ENCODE measurements at places on chromosomes 4 and X.

DNA sequence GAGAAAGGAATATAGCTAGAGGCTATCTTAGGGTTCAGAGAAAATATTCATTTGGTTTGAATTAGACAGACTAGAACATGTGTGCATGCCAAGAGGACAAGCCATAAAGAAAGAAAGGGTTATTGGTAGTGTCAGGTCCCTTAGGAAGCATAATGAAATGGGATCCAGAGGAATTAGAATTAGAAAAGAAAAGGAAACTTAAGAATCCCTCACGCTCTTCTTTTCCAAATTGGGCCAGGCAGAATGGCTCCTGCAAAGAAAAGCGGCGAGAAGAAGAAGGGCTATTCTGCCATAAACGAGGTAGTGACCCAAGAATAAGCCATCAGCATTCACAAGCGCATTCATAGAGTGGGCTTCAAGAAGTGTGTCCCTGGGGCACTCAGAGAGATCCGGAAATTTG lies 4.9 kb upstream of the ABCG2 start:
- DNase-seq = no peak

DNA sequence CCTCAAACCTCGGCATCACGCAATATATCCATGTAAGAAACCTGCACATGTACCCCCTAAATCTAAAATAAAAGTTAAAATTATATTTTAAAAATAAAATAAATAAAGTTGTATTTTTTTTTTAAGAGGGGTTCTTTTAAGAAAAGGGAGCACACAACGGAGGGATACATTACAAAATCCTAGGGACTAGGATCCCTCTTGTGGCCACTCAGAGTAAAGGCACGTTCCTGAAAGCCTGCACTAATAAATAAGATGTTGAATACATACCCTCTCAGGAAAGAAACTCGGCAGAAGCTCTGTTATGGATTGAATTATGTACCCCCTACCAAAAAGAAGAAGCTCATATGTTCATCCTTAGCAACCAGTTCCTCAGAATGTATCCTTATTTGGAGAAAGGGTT lies 50.9 kb upstream of the PRDX4 start:
- no peak for DNase-seq

GRCh38 chrX:31201503-31201902 lies 129.7 kb upstream of the FTHL17 start:
- no peak for DNase-seq

DNA sequence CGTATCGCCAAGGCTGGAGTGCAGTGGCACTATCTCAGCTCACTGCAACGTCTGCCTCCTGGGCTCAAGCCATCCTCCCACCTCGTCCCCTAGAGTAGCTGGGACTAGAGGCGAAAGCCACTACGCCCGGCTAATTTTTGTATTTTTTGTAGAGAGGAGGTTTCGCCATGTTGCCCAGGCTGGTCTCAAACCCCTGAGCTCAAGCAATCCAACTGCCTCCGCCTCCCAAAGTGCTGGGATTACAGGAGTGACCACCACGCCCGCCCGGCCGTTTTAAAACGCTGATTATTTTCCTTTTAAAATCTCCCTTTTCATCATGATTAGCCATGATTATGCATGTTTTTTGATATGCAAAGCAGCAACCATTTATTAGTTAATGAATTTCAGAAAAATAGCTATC lies 2.2 kb downstream of the N4BP2 start:
- DNase-seq = no peak

DNA sequence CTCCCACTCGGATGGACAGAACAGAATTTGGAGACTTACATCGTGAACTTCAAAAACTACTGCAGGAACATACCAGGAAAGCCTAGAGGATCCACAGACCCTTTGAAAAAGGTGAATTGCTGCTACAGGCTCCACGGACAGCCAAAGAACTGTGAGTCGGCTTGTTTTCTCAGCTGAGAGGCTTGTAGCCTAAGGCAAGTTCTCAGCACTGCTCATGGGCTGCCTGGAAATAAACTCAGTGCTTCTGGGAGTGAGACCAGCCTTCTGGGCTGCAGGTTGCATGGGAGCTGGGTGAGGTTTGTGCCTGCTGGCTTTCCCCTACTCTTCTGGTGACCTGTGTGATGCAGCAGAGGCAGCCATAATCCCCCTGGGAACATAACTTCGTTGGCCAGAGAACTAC lies 1397.6 kb downstream of the FAM133A start:
- no peak for DNase-seq

DNA sequence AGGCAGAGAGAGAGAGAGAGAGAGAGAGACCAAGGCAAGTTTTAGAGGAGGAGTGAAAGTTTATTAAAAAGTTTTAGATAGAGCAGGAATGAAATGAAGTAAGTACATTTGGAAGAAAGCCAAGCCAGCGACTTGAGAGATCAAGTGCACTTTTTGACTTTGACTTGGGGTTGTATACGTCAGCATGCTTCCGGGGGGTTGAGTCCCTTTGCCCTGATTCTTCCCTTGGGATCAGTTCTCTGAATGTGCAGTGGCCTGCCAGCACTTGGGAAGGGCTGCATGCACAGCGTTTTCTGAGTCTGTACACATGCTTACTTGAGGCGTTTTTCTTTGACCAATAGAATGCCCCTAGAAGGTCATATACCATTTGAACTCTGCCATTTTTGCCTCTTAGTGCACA lies 400.5 kb downstream of the PDGFC start:
- no peak for DNase-seq

- DNase-seq = no peak
Measured at GRCh38 chr4:121765971-121766538, 1.1 kb upstream of the SMIM43 start.

DNA sequence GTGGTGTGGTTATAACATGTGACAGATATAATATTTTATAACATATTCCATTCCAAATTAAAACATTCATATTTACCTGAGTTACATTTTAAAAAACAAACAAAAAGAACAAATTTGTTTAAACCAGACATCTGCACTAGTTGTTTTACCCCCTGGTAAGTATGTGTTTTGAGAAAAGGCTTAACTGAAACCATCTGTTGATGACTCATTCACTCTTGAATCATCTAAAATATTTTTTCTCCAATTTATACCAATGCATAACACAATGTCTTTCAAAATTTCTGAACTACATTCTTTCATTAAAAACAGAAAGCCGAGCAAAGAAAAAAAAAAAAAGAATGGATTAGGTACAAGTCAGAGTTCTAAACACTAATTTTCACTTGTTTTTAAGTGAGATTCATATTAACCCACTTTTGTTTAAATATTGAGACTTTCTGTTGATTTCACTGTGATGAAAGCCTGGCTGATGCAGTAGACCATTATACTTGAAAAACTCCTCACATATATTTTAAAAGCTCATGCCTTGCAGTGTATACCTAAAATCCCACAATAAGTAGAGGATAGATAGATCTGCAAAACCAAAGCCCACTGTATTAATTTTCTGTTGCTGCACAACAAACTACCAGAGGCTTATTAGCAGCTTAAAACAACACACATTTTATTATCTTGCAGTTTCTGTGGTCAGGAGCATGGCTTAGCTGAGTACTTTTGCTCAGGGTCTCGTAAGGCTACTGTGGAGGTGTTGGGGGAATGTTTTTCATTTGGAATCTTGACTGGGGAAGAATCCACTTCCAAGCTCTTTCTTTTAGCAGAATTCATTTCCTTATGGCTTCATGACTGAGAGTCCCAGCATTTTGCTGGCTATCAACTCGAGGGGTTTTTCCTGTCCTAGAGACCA lies 221.5 kb downstream of the PCDH18 start:
- DNase-seq = no peak

DNA sequence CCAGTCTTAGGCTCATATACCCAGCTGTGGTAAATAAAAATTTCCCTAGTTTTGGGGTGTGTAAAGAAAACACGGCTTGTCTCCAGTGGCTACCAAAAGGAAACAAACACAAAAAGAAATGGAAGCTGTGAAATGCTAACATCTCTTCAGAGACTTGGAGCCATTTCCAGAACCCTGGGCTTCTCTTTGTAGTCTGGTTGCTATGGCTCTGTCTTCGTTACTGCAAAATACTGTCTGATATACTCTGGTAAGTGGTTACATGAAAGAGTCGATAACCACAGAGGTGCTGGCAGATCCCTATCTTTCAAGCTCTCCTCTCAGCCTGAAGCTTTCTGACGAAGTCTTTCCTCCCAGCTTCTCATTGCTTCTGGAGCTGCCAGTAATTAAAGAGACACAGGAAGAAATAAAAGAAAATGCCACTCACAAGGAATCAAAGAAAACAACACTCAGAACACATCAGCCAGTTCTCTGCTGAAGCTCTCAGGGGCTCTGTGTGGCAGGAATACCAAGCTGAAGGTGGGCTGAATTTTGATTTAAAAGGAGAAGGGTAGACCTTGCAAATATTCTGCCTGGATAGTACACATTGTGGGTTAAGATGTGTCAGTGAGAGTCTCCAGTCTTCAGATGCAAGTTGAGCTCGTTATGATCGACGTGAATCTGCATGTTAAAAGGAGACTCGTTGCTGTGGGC lies 107.6 kb upstream of the FAM9C start:
- no peak for DNase-seq

GRCh38 chrX:39633293-39633692 lies 464.5 kb downstream of the BCOR start:
- no peak for DNase-seq

GRCh38 chr4:121654738-121655137 lies 42.0 kb downstream of the ANXA5 start:
- no peak for DNase-seq

GRCh38 chr4:100895556-100896197 lies 377.9 kb upstream of the EMCN start:
- no peak for DNase-seq

GRCh38 chr4:65791111-65791811 lies 121.0 kb upstream of the EPHA5 start:
- DNase-seq = no peak

DNA sequence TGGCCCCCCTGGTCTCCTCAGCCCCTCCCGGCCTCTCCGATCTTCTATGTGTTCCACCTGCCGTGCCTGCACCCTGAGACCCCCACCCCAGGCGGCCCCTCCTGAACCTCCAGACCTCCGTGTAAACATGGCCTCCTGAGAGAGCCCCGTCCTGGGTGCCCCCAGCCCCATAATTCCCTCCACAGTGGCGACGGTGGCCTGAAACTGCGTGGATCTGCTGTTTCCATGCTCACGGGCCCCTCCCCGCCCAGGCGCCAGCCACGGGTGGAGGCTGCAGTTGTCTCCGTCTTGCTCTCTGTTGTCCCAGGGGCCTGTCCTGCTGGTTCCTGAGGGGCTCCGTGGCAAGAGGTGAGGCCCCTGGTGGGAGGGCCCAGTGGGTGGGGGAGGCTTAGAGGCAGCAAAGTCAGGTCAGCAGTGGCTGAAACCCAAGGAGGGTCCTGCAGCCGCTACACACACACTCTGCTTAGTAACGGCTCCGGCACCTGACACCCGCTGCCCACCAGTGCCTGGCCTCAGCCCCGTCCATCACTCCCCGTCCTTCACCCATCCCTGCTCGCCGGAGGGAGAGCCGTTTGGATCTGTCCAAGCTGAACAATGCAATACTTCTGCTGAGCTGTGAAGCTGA lies 75.8 kb downstream of the FAM53A start:
- DNase-seq = no peak

DNA sequence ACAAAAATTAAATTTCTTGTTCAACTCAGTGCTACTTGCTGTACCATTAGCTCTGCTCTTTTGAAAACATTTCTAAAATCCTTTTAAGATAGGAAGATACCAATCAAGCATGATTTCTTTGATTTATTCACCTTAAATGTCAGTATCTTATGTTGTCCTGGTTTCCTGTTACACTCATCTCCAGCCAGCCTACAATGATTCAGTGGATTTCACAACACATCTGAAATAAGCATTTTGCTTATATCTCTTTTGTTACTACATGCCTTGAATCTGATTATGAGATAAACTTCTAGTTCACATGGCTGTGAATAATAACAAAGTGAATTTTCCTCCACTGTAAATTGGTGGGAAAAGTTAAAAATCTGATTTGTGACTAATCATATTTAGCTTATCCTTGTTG lies 112.5 kb upstream of the BMP3 start:
- no peak for DNase-seq

DNA sequence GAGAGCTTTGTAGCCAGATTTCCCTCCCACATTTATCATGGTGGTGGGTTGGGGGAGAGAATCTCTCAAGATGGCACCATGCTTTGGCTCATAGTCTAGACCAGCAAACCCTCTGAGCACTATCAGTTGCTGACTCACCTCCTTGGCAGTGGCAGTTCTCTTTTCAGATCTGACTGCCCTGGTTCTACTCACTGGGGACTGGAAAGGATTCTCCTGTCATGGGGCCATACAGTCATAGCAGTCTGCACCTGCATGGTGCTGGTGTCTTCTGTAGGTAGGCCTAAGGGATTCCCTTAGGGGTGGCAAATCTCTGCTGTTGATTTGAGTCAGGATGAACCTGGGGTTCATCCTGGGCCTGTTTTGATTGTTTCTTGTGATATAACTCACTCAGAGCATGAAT lies 2.6 kb downstream of the TEX13B start:
- no peak for DNase-seq

- no peak for DNase-seq
Measured at GRCh38 chrX:14590216-14590615, 60.9 kb downstream of the GLRA2 start.

- no peak for DNase-seq
Measured at GRCh38 chr4:40194602-40195161, 2.1 kb upstream of the RHOH start.

DNA sequence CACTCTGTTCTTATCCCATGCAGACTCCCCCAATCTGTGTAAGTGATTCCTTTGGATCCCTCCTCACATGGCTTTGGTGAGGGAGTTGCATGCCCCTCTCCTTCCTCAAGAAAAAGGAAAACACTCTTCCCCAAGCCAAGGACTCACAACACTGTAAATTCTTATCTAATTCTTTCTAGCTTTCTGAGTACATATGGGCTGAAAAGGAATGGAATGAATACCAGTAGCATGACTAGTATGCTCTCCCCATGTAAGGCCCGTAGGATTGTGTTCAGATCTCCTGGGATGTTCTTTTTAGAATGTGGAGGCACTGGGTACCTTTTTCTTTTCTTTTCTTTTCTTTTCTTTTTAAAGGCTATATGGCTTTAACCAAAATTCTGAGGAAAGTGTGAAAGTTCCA lies 17.0 kb upstream of the MAGED1 start:
- DNase-seq = no peak

DNA sequence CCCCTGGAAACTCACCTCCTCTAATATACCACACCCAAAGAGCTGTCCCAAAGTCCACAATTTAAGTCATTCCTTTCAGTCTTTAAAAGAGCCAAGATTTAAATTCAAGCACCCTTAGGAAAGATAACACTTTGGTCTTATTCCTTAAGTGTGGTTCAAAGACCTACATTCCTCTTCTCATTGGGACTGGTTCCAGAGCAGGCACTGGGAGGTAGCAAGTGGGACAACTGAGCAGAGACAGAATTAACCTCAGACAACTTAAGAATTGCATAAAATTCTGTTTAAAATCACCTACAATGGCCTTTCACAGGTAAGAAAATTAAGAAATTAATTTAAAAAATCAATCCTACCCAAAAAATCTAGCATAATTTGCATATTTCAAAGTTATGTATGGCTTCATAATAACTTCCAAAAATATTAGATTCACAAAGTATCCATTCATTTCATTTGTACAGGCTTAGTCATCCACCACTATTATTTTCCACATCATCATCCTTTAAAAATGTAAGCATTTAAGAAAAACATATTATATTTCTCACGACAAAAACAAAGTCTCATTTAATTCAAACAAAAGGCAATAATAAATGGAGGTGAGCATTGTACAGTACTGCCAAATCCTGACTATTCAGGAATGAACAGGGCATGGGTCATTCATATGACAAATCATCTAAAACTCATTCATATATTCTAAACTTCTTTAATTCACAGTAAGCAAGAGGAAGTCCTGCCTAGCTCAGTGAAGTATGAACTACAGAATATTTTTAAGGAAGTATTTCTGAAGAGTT lies 13.6 kb downstream of the PRSS12 start:
- no peak for DNase-seq

GRCh38 chr4:26015133-26015651 lies 101.2 kb downstream of the SMIM20 start:
- no peak for DNase-seq

- DNase-seq = no peak
Measured at GRCh38 chr4:87036713-87037112, 101.9 kb downstream of the AFF1 start.
